Umbilical cord (tissue), 2 donors: ENCODE measurements at places on chromosomes 1 and 21.

DNA sequence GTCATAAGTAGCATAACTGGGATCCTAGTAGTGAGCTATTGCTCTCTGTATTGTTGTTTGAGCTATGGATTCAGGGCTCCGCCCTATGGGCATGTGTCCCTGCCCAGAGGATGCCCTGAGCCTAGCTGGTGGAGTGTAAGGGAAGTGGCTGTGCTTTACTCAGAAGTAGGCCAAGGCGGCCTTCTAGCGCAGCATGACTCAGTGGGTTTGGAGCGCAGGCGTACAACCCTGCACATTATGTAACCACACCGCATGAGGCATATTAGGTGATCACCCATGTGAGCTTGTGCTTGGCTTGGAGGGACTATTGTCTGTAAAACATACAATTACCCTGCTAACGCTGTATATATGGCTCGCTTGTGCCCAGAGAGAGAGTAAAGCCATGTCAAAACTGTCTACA, 11.1 kb upstream of the UBE2U start:
- no peak for DNase-seq

- no peak for DNase-seq
Measured at GRCh38 chr1:177710696-177711620, 258.9 kb downstream of the SEC16B start.

- DNase-seq, result no peak
Measured at GRCh38 chr1:55179177-55179835, 35.9 kb downstream of the USP24 start.

GRCh38 chr1:24009406-24009805, 29.3 kb upstream of the SRSF10 start:
- DNase-seq, result peak; percentile 63

- DNase-seq, result no peak
Measured at GRCh38 chr1:107963008-107963407, 2.0 kb downstream of the VAV3 start.

GRCh38 chr1:246815693-246816270, 91.6 kb downstream of the SCCPDH start:
- DNase-seq, result no peak

- no peak for DNase-seq
Measured at GRCh38 chr1:54086754-54087153, 33.3 kb downstream of the TCEANC2 start.

- DNase-seq, result no peak
Measured at GRCh38 chr1:152795686-152796085, 835 bp upstream of the LCE1D start.

- no peak for DNase-seq
Measured at GRCh38 chr1:1391225-1391624, 7.9 kb downstream of the CCNL2 start.

- DNase-seq, result no peak
Measured at GRCh38 chr1:36691374-36691773, 208.7 kb upstream of the CSF3R start.

DNA sequence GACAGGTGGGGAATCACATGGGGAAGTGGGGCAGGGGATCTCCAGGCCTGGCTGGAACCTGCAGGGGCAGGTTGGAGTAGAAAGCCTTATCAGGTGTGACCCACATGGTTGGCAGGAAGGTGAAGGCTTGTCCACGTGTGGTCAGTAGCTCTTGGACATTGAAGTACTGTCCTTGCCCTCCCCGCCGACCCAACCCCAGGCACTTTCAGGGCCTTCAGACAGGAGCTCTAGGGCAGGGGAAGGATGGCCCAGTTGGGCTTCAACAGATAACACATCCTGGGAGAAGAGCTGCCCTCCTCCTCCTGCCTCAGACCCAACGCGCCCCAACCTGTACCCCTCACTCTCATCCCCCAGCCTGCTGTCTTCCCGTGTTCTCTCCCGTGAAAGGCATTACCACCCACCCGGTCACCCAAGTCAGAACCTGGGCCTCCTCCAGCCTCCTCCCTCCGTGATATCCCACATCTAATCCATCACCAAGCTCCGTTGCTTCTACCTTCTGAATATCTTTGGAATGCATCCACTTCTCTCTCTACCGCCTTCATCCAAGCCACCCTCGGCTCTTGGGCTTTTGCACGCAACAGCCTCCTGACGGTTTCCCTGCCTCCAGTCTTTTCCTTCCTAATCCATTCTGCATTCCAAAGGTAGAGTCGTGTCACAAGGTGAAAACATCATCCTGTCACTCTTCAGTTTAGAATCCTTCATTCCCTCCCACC, 15.9 kb downstream of the PTPRF start:
- no peak for DNase-seq

GRCh38 chr1:186655876-186656275, 24.3 kb downstream of the PTGS2 start:
- DNase-seq, result no peak

GRCh38 chr1:5980314-5981008, 11.8 kb downstream of the NPHP4 start:
- peak; percentile 94 for DNase-seq

DNA sequence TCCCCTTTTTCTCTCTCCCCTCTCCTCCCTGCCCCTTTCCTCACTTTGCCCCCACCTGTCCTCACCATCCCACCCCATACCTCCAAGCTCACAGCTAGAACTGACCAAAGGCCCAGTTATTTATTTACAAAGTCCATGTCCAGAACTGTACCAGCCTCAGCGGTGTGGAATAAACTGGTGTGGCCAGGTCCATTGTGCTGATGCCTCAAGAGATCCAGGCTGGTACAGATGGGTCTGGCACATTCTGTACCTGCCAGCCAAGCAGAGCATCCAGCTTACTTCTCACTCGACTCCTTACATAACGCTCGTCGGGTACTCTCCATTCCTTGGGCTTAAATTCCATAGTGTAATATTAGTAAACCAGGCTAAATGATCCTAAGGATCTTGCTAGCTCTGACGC, 11.8 kb downstream of the PDZK1IP1 start:
- DNase-seq, result no peak

GRCh38 chr1:94852788-94853187, 32.6 kb downstream of the SLC44A3 start:
- no peak for DNase-seq

- DNase-seq, result no peak
Measured at GRCh38 chr1:184555665-184556641, 169.1 kb downstream of the C1orf21 start.

DNA sequence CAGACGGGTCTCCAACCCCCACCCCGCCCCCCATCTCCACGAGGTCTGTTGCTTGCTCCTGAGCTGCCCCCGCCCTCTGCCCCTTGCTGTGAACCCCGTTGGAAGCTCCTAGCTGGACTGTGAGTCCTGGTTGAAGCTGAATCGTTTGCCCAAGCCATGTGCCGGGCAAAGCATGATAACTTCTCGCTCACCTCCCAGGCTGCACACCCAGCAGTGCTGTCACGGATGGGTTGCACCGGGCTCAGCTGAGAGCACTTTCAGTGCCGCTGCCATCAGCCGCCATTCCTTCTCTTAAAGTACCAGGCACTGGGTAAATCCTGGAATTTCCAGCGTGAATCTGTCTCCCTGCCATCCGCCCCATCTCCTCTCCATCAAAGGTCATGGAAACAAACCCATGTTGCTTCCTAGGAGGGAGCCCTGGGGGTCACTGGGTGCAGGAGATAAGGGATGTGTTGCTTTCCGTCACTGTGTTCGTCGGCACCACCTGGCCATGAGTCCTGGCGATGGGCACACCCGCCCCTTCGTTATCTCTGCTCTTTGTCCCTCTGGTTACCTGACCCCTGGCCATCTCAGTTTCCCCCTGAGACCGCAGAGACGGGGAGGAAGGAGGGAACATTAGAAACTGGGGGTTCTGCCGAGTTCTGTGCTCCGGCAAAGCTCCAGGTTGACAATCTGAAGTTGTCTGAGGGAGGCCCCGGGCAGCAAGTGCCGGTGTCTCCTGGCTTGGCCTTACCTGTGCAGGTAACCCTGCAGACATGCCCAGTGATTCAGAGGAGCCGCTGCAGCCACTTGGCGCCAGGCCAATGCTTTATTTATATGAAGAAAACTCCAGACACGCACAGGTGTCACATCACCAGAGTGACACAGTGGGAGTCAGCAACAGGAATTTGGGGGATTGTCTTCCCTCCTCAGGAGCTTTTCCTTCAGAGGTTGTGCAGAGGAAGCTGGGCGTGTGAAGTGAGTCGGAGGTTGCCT, 2.7 kb downstream of the PDE9A start:
- DNase-seq, result no peak

- DNase-seq, result no peak
Measured at GRCh38 chr1:167200749-167201148, 19.9 kb upstream of the POU2F1 start.

DNA sequence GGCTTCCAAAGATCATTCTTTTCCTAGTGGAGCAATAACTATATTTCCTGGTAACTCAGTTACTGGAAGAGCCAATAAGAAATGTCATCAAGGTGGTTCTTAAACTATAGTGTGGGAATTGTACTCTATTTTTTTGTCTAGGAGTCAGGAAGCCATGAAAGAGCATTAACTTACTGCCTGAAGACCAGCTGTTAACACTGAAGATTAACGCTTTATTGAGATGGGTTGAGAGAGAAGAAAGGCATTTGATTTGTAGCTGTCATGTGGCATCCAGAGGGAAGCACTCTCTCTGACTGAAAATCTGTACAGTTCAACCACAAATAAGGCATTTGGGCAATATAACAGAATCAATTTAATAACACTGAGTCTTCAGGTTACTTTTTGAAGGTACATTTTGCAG, 76.0 kb downstream of the DNM3 start:
- no peak for DNase-seq

DNA sequence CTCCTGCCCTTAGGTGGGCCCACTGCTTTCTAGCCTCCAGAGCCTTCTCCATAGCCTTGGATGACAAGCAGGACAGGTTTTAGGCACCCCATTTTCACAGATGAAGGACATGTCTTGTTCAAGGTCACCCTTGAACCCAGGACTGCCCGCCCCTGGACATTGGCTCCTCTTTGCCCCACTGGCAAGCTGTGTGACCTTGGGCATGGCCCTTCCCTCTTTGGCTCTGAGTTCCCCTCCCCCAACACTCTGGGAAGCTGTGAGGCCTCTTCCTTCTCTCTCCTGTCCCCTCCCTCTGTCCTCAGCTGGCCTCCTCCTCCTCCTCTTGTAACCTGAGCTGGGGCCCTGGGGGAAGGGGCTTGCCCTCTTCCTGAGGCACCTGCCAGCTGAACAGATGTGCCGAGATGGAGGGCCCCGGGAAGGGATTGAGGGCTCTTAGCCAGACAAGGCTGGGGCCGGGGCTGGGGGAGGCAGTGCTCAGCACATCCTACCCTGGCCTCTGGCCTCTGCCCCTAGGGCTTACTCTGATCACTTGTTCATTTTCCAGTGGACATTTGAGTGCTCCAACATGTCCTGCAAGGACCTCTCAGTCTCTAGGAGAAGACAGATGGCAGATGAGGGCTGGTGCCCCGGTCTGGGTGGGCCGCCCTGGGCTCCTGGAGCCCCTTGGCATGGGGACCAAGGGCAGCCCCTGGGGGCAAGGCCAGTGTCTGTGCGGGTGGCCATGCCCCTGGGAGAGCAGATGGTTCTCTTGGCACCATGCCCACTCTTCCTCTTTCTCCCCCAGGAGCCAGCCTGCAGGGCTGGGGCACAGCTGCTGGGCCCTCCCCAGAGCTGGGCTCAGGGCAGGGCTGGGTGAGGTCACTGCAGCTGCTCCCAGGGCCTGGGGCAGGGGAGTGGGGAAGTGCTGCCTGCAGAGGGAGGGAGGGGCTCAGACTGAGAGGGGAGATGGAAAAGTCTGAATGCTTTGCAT, 10.7 kb downstream of the FOXO6 start:
- peak; percentile 69 for DNase-seq

GRCh38 chr1:89363196-89363595, 663 bp upstream of the GBP6 start:
- peak; percentile 23 for DNase-seq

DNA sequence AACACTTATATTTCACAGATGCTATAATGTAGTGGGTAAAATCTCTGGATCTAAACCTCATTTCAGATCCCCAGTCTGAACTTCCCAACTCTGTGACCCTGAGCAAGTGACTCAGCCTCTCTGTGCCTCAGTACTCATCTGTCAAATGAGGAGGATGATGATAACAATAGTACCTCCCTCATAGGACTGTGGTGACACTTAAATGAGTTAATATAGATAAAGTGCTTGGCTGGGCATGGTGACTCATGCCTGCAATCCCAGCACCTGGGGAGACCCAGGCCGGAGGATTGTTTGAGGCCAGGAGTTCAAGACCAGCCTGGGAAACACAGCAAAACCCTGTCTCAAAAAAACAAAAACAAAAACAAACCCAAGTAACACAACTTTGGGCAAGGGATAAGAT, 4.7 kb upstream of the ECE1 start:
- no peak for DNase-seq

- no peak for DNase-seq
Measured at GRCh38 chr1:38213646-38214434, 167.2 kb upstream of the POU3F1 start.

DNA sequence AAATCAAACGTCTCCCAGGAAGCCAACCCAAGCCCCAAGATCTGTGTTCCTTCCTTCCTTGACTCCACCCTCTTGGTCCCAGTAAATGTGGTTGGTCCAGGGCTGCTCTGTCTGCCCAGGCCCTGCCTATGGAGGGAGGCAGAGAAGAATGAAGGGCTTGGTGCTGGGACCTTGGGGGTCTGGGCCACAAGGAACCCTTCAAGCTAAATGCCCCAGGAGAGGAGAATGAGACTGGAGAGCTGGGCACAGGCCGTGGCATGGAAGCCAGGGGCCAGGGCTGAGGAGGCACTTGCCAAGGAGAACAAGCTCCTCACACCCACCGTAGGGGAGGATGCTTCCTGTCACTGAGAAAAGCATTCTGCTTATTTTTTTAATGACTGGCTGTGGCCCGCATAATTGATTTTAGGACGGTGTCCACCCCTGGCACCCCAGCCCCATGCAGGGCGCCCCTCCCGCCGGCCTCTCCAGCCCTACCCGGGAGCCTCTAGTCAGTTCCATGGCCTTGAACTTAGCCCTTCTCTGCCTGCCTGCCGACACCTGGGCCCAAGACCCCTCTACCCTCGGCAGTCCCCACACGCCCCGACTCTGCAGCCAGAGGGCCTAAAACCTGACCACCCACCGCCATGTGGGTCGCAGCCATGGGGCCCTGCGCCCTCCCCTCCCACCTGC, 889 bp downstream of the CLEC20A start:
- no peak for DNase-seq

GRCh38 chr1:43558346-43558841, 27.7 kb downstream of the PTPRF start:
- peak; percentile 87 for DNase-seq

DNA sequence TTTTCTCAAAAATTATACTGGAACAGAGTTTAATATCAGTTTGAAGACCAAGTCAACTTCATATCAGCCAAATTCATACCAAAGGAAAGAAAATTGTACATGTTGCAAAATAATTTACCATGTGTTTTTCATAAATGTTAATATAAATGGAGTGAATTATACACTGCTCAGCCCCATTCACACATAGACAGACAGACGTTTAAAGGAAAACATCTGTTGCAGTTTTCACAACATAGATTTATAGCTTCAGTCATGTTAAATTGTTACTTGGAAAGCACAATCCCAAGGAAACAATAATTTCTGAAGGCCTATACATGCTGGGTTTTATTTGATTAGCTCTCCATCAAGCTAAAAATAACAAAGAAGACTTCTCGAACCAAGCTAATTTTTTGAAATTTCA, 27.8 kb upstream of the HYI start:
- no peak for DNase-seq
